Neuronal stem cell (in vitro differentiated cells): ENCODE measurements at places on chromosomes 12 and 14.

DNA sequence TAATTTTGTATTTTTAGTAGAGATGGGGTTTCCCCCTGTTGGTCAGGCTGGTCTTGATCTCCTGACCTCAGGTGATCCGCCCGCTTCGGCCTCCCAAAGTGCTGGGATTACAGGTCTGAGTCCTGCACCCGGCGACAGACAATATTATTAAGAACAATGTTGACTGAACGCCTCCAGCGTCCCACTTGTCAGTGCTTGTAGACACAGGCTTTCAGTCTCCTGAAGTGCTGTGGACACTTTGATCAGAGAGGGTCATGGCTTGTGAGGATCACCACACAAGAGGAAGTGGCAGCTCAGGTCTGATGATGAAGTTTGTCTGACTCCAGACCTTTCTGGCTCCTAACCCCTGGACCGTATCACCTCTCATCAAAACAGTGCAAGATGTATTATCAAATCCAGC is 114.6 kb downstream of the CHST11 start:
- DNase-seq: no peak

DNA sequence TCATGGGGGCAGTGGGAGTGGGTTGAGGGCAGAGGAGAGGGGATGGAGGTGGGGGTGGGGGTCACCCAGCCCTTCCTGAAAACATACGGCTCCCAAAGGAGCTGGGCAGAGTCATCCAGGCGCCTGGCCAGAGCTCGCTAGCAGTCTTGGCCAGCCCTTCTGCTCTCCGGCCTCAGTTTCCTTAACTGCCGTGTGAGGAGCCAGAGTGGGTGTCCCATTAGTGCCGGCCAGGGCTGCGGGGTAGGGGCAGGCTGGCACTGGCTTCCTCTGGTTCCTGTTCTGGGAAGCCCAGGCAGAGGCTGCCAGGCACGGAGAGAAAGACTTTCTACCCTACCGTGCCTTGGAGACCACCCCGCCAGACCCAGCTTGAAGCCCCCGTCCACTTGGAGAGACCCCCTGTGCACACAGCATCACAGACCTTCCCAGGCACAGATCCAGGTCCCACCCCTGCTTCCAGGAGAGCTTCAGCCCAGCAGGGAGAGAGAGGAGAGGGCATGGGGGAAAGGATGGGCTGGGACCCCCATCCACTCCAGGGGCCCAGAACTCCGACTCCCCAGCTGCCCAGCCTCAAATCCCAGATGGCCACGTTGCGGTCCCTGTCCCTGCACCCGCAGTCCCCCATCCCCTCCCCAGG is 93.3 kb downstream of the RFLNA start:
- no peak for DNase-seq

- DNase-seq: no peak
Observed at GRCh38 chr12:18171571-18171970, 81.6 kb upstream of the RERGL start.

DNA sequence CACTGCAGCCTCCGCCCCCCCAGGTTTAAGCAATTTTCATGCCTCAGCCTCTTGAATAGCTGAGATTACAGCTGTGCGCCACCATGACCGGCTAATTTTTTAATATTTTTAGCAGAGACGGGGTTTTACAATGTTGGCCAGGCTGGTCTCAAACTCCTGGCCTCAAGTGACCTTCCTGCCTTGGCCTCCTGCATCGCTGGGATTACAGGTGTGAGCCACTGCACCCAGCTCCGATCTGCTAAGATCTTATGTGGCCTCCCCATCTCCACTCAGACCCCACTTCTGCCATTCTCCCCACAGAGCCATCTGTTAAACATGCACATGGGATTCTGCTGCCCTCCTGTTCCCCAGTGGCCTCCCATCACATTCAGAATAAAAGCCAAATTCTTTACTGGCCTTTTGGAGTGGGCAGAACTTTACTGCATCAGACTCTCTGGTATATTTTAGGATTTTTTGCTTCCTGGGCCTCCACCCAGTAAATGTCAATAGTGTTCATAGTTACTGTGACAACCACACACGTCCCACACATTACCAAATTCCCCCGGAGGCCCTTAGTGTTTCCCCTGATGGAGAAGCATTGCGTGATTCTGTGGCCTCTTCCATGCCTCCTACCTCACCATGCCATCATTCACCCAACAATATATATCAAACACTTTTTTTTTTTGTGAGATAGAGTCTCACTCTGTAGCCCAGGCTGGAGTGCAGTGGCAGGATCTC is 96.3 kb downstream of the PTPN11 start:
- DNase-seq: no peak

DNA sequence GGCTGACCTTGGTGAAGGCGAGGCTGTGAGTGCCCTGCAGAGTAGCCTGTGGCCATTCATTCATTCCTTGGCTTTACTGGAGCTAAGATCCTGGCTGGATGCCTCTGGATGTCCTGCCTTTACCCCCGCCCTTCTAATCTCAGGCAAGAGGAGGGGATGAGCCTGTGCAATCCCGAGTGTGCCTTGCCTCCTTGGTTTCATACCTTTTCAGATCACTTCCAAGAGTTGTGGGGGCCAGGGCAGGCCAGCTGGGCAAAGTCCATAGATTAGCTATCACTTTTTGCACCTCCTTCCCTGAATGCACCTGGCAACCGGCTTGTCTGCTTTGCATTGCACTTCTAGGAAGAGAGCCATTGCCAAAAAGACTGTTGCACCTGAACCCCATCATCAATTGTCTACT is 1.5 kb downstream of the VRTN start:
- no peak for DNase-seq

GRCh38 chr12:34347367-34347766 is 325.1 kb downstream of the ALG10 start:
- DNase-seq: no peak

DNA sequence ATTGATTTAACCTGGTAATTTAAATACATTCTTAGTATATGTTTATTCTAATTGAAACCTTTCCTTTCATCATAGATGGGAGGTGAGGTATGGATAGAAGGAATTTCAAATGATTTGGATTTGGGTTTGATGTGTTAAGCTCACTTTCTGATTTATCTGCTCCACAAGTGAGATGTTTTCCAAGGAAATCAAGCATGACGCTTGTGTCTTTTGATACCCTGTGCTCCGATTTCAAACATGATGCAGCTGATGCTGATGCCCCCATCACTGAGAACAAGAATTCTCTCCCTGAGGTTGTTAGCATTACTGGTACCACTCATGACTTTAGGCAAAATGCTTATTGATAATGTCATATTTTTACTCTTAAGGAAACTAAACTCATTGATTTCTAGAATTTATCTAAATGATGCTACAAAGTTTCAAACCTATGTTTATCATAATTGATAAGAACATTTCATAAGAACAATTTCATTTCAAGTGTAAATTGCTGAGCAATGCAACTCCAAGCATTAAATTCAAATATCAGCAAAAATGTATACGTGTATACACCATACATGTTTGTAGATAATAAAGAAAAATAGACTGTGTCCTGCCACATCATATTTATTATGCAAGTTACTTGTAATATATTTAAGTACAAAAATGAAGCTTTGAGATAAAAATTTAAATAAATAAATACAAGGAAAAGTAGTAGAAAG is 75.5 kb upstream of the LRIG3 start:
- DNase-seq: no peak

GRCh38 chr12:85569261-85569660 is 266.9 kb downstream of the RASSF9 start:
- no peak for DNase-seq

- no peak for DNase-seq
Observed at GRCh38 chr12:85711735-85712390, 124.3 kb downstream of the RASSF9 start.

DNA sequence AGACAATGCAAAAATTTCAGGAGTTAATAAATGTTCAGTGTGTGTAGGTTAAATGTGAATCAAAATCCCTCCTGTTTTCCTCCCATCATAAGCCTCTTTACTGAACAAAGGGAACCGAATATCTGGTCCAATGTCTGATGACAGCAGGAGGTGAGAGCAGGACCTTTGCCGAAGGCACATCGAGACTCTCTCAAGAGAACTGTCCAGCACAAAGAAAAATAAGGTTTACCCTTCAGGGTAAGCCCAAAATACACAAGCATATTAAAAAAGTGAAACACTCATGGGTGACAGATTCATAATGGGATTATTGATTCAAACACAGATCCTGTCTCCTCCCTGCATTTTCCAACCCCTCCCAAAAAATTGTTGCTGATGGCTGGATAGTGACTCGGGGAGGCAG is 4.2 kb upstream of the VSX2 start:
- no peak for DNase-seq
